ENCODE measurements at places on chromosomes 3 and 15. TPM values are rescaled to one million over a fixed set of nuclear protein-coding genes. Genes with fewer than 3 reads are reported as not detected.

DNA sequence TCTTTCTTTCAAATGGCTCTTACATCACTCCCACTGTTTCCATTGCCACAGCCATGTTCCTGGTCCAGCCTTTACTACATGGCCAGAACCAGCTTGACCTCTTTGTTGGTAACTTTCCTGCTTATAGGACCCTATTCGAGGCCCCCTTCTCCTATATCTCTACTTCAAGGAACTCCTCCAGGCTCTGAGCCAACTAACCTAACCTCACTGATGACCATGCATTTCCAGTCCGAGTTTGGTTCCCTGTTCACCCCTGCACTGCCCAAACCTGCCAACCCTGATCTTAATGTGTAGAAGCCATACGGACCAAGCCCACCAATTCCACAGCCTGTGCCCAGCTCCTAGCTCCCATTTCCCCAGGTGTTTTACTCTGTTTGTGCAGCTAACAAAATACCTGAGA, 38.4 kb upstream of the TIPARP start:
- no peaks in the 10 kb centered on the region for H3K4me1 ChIP-seq
- no peak for DNase-seq
- H3K27ac ChIP-seq: no peak overlapping the region
- no peak overlapping the region for H3K4me3 ChIP-seq

DNA sequence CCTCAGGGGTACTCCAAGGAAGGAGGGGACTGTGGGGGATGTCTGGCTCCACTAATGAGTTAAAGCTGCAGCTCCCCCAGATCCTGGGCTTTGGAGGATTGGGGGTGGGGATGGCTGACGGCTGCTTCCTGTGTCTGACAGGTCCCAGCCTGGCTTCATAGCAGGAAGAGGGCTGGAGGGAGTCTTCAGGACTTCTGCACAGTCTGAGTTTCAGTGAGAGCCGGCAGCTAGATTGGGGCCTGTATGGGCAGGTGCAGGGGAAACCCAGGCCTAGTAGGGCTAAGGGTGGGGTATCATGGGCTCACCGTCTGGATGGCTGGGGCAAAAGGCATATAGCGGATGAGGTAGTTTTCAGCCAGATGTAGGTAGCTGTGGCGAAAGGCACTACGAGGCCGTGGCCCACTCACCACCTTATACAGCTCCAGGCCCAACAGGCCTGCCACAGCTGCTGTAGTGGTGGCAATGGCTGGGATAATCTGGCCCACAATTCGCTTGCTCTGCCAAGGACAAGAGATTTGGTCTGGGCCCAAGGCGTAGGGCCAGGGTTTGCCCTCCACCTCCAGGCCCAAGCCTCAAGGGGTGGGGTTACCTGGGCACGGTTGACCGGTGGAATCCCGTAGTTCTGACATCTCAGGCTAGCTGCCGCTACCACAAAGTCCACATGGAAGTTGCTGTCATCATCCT, 4.5 kb downstream of the INKA1 start:
- no peak overlapping the region for H3K4me3 ChIP-seq
- no peaks in the 10 kb centered on the region for H3K27me3 ChIP-seq
- DNase-seq: peak; percentile 32
- H3K27ac ChIP-seq: peak overlapping the region; percentile 77
- H3K4me1 ChIP-seq: peaks cover 39% of the 10 kb centered on the region

- no peak for DNase-seq
- H3K27ac ChIP-seq: no peak overlapping the region
- peaks cover 7% of the 10 kb centered on the region for H3K4me1 ChIP-seq
- H3K36me3 ChIP-seq: no peaks in the 10 kb centered on the region
- H3K27me3 ChIP-seq: no peaks in the 10 kb centered on the region
Observed at GRCh38 chr15:63367900-63368299, 13.7 kb downstream of the CA12 start.

- H3K4me3 ChIP-seq: peak overlapping the region; percentile 97
- DNase-seq: peak; percentile 46
- no peaks in the 10 kb centered on the region for H3K36me3 ChIP-seq
- no peak overlapping the region for H3K27ac ChIP-seq
Observed at GRCh38 chr3:23202203-23202920, 765 bp upstream of the UBE2E2 start.

- H3K4me3 ChIP-seq: no peak overlapping the region
- no peaks in the 10 kb centered on the region for H3K27me3 ChIP-seq
- H3K27ac ChIP-seq: no peak overlapping the region
Observed at GRCh38 chr3:139653582-139653981, 24.2 kb downstream of the NMNAT3 start.

DNA sequence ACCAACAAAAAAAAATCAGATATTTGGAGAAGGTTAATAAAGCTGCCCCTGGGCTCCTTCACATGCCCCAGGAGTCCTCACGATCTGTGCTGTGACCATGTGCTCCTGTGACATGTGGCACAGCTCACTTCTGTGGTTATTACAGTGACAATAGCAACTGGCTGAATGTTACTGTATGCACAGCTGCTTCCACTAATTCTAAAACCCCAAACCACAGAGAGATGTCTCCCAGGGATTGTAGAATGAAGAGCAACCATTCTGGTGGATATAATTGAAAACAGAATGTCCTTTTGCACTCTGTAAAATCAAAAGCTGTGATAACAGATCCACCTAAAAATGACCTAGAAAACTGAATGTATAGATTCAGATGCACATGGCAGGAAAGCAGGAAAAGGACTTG, 489.2 kb upstream of the CNTN4 start:
- H3K4me1 ChIP-seq: no peaks in the 10 kb centered on the region
- DNase-seq: no peak
- no peaks in the 10 kb centered on the region for H3K27me3 ChIP-seq
- no peak overlapping the region for H3K4me3 ChIP-seq
- H3K27ac ChIP-seq: no peak overlapping the region

DNA sequence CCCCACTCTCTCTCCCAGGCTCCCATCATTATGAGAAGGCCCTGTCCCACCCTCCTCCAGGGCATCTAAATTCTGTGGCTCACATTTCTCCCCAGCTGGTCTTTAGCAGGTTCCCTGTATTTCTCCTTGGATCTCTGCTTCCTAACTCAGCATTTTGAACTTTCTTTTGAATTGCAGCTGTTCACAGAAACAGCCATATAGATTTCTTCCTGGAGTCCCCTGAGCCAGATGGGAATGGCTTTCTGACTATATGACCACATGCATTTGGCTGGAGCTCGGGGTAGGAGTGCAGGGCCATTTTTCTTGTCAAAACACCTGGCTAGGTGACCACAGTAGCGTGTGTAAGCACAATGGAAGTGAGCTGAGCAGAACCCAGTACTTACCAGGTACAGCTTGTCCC, 22.0 kb downstream of the RBP2 start:
- H3K27ac ChIP-seq: no peak overlapping the region
- no peaks in the 10 kb centered on the region for H3K36me3 ChIP-seq
- no peaks in the 10 kb centered on the region for H3K27me3 ChIP-seq
- no peak for DNase-seq
- H3K4me3 ChIP-seq: no peak overlapping the region
- H3K4me1 ChIP-seq: no peaks in the 10 kb centered on the region

DNA sequence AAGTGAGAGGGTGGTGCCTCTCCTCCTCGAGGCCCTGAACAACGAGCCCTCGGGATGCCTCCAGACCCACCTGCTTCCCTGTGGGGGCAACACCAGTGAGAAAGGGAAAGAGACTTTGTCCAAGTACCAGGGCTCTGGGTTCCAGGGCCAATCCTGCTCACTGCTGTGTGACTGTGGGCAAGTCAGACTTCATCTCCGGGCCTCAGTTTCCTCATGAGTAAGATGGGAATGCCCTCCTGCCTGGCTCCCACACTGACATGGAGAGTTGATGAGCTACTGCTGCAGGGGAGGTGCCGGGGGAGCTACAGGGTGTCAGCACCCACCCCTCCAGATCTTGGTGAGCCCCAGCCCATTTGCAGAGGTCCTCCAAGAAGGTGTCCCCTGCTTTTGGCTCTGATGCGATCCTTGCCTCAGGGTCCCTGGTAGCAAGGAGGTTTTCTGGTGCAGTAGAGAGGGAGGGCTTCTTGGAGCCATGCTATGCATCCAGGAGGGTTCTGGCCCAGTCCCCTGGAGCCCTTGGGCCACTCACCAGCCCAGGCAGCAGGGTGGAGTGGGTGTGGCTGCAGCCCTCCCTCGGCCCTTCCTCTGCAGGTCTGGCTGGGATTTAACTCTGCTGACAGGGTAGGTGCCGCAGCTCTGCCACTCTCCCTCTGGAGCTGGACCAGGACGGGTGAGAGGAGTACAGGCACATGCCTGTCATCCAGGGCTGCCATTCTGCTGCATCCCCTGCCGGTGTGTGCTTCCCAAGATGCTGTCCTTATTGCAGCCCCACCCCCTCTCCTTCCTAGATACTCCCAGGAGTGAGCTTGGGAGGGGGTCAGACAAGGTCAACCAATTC, 26.9 kb downstream of the LOXL1 start:
- DNase-seq: no peak
- H3K4me1 ChIP-seq: peaks cover 15% of the 10 kb centered on the region
- H3K27me3 ChIP-seq: no peaks in the 10 kb centered on the region
- no peak overlapping the region for H3K27ac ChIP-seq
- no peak overlapping the region for H3K4me3 ChIP-seq

DNA sequence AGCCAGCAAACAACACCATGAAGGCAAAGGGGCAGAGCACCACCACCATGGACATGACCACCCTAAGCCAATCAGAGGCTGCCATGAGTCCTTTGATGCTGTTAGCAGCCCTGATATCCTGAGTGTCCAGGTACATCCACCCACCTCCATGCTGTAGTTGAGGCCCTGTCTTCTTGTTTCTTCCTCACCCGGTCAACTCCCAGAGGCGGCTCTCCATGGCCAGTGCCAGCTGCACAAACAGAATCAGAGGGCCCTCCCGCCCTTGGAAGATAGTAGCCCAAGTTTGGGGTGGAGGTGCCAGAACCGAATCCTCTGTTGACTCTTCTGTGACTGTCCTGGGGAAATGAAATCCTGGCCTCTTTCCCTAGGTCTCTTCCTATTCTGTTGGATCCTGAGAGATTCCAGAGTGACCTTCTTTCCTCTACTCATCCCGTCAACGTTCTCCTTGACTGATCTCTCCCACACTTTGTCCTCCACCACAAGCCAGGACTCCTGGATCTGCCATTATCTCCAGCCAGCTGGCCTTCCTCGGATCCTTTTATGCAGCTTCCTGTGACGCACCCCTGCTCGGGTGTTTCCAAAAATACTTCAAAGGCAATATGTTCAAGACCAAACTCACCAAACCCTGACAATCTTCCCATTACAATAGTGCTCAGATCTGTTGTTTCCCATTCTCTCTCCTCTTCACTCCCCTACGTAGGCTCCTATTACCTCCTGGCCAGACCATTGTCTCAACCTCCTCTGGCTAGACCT, 45.4 kb upstream of the DLG1 start:
- peaks cover 2% of the 10 kb centered on the region for H3K27me3 ChIP-seq
- H3K36me3 ChIP-seq: no peaks in the 10 kb centered on the region
- no peak for DNase-seq
- H3K4me1 ChIP-seq: no peaks in the 10 kb centered on the region
- H3K27ac ChIP-seq: no peak overlapping the region
- no peak overlapping the region for H3K4me3 ChIP-seq

- peak; percentile 2 for DNase-seq
- H3K36me3 ChIP-seq: no peaks in the 10 kb centered on the region
- no peaks in the 10 kb centered on the region for H3K4me1 ChIP-seq
- no peak overlapping the region for H3K27ac ChIP-seq
- no peaks in the 10 kb centered on the region for H3K27me3 ChIP-seq
Observed at GRCh38 chr15:48025118-48025517, 95.7 kb upstream of the SLC24A5 start.

- DNase-seq: no peak
- H3K27me3 ChIP-seq: no peaks in the 10 kb centered on the region
- no peak overlapping the region for H3K27ac ChIP-seq
Observed at GRCh38 chr3:102114264-102114979, 265.1 kb downstream of the NFKBIZ start.

DNA sequence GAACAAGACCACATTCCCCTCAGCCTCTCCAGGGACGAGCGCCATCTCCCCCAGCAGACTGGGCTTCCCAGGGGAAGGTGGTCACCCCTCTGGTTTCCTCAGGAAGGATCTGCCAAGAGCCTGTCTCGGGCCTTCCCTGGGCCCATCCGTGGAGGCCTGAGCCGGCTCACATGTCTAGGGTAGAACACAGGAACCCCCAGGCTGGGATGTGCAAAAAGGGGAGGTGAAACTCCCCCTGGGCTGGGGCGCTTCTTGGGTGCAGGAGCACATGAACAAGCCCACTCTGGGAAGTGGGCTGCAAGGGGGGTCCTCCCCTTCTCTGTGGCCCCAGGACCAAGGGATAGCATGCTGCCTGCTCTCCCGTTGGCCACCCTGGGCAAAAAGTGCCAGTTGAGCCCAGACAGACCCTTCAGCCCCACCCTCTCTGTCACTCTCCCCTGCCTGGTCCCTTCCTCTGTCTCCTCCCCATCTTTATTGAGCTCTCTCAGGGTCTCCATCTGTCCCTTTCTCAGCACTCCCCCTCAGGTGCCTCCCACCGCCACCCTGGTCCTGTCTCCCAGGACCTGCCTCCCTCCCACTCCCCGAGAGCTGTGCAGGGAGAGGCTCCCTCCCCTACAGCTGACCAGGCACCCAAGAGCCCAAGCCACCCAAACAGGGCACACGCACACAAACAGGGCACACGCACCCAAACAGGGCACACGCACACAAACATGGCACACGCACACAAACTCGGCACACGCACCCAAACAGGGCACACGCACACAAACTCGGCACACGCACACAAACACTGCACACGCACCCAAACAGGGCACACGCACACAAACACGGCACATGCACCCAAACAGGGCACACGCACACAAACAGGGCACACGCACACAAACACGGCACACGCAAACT, 864 bp downstream of the SEMA3G start:
- no peak for DNase-seq
- H3K27ac ChIP-seq: no peak overlapping the region
- peaks cover 5% of the 10 kb centered on the region for H3K4me1 ChIP-seq
- no peaks in the 10 kb centered on the region for H3K27me3 ChIP-seq
- no peaks in the 10 kb centered on the region for H3K36me3 ChIP-seq

DNA sequence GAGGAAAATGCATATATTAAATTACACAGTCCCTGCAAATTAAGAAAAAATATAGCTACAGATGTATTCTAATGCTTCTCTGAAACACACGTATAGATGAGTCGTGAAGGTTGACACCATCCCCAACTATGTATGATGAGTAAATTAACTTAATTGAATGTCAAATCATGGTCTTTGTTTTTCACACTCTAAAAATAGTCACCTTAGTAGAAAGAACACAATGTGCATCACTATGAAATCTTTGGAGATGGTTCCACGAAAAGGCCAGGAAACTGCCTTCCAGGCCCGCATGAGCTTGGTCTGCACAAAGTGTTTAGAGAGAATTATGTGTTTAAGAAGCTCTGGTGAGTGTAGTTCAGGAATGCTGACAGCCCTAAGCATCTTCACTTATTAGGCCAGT, 313.4 kb upstream of the IL12A start:
- no peaks in the 10 kb centered on the region for H3K36me3 ChIP-seq
- H3K27me3 ChIP-seq: no peaks in the 10 kb centered on the region
- H3K27ac ChIP-seq: no peak overlapping the region
- H3K4me3 ChIP-seq: no peak overlapping the region
- DNase-seq: no peak

GRCh38 chr15:64634576-64635498, 140.6 kb downstream of the RBPMS2 start:
- H3K4me3 ChIP-seq: no peak overlapping the region
- no peaks in the 10 kb centered on the region for H3K27me3 ChIP-seq
- H3K4me1 ChIP-seq: peaks cover 6% of the 10 kb centered on the region
- peak overlapping the region; percentile 16 for H3K27ac ChIP-seq

GRCh38 chr3:71052716-71053115, 530.8 kb downstream of the FOXP1 start:
- H3K4me3 ChIP-seq: no peak overlapping the region
- H3K27ac ChIP-seq: peak overlapping the region; percentile 8
- peaks cover 100% of the 10 kb centered on the region for H3K4me1 ChIP-seq

Gene TP53BP1
- total RNA-seq: 60.2 TPM

Gene ACP3
- not detected for total RNA-seq

Gene EAF2
- total RNA-seq: 1.5 TPM

Gene REC114
- not detected for total RNA-seq

Gene ILDR1
- total RNA-seq: not detected

Gene GOLGA8O
- total RNA-seq: 2.1 TPM

Gene KLHDC8B
- total RNA-seq: 36.0 TPM
